ENCODE measurements at places on chromosomes 1 and 21. TPM values are rescaled to one million over a fixed set of nuclear protein-coding genes. Genes with fewer than 3 reads are reported as not detected.

- DNase-seq: no peak
Measured at GRCh38 chr1:81660286-81660685, 140.4 kb upstream of the ADGRL2 start.

- no peak for DNase-seq
Measured at GRCh38 chr1:202011994-202012393, 1.6 kb downstream of the ELF3 start.

The RXRG gene
- 1.0 TPM for total RNA-seq

The KRTAP12-2 gene
- not detected for total RNA-seq

GRCh38 chr1:75233302-75233929 lies 99.2 kb downstream of the LHX8 start:
- no peak for DNase-seq

The CD1D gene
- total RNA-seq: 0.43 TPM

GRCh38 chr1:226111098-226111882 lies 48.8 kb downstream of the H3-3A start:
- DNase-seq: no peak

DNA sequence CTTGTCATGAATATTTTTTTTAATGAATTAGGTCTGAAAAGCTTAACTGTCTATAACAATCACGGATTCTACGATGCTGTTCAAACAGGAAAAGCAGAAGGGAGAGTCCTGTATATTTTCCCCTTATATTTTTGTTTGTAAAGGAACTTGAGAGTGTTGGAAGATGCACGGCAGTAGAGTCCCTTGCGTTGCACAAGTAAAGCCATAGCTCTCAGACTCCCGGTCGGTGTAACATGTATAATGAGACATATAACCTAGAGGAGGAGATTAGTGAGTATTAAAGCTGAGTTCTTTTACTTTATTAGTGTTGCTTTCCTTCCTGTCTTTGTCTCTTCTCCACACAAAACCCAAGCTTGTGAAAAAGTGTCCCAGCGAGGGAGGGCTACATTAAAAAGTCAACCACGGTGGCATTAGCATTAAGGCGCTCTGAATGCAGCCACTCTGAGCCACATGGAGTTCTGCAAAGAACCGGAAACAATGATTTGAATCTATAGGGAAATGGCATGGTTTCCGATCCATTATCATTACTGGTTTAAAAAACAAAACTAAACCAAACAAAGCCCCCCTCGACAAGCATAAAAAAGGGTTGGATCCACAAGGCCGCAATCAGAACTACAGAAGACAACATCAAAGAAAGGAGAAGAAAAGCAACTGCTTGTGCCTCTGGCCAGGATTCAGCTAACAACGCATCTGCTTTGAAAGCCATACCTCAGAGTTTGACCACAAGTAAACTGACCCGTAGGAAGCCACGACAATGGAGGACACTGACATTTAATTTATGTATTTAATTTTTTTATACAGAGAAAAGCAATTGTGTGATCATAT lies 356.8 kb downstream of the LMO4 start:
- DNase-seq: no peak

The OLFML2B gene
- 7.1 TPM for total RNA-seq

DNA sequence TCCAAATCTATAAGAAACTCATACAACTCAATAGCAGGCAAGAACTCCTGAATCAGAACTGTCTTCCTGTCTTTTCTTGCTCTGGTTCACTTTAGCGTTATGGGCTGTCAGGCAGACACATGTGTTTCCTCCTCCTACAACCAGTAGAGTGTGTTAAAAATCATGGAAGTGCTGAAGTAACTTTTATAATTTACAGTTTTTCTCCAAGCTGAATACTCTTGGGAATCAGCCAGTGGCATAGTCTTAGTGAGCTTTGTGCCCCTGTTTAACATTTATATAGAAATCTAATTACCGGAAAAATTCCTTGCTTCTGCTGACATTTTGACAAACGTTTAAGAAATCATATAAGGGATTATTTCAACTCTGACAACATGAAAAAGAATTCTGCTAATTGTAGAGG lies 113.1 kb upstream of the RGS18 start:
- no peak for DNase-seq

DNA sequence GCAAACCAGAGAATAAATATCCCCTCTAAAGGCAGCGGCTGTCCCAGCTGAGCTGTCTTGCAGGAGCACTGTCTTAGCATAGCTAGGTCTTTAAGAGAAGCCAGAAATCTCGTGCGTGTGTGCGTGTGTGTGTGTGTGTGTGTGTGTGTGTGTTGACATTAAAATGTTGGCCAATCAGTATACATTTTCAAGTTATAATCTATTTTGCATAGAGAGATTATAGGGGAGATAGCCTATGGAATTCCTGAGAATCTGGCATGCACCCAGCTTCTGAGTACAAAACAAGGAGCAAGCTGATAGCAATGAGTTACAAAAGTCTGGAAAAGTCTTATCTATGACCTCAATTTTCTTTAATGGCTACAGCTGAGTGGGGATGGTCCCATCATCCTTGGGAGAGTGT lies 17.7 kb downstream of the METTL13 start:
- DNase-seq: no peak

The THAP3 gene
- 18.8 TPM for total RNA-seq

- DNase-seq: no peak
Measured at GRCh38 chr1:14810595-14811361, 212.3 kb downstream of the KAZN start.

GRCh38 chr1:33575324-33575879 lies 103.0 kb downstream of the ZSCAN20 start:
- DNase-seq: no peak

DNA sequence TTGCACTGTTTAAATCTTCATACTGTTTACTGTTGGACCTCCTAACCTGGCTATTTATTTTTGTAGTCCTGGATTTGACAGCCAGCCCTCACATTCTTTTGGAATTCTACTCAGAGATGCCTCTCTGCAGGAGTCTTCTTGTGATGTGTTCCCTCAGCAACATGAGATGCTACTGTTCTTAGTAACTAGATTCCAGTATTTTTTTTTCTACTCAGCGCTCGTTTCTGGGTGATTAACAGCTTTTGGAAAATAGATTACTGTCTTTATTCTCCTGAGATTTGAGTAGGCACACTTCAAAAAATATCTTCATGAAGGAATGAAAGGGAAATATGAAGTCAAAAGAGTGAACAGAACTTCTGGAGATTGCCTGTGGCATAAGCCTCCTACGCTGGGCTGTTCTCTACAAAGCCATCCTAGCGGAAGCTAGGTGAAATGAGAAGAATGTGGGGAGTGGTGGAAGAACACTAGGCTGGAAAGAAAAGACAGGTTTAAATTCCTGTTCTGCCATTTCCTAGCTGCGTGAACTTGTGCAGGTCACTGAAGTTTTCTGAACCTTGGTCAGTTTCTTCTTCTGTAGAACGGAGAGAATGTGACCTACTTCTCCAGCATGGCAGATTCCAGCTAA lies 75.9 kb downstream of the LRRC8C start:
- DNase-seq: no peak

The MYBPHL gene
- not detected for total RNA-seq

The ZC3H12A gene
- total RNA-seq: 7.2 TPM

DNA sequence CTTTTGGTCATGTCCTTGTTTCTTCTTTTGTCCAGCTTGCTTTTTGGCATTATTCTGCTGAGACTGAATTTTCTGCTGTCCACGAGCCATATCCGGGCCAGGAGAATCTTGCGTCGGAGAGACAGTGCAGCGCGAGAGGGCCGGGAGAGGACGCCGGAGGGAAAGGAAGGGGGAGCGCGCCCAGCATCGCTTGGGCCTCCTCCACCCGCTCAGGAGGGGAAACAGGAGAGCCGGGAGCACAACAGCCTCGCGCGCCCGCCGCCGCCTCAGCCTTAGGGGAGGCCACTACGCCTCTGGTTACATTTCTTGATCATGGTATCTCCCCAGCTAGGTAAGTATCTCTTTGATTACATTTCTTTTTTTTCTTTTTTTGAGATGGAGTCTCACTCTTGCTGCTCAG lies 7.4 kb upstream of the DEGS1 start:
- DNase-seq: peak; percentile 26

The MMP23B gene
- 25.4 TPM for total RNA-seq

GRCh38 chr1:41642922-41643821 lies 158.7 kb upstream of the EDN2 start:
- DNase-seq: peak; percentile 2

All from ovary (tissue), 10 donors.